ENCODE measurements at places on chromosomes 6 and 20.

- DNase-seq = no peak
Observed at GRCh38 chr6:30511169-30511546, 21.8 kb downstream of the HLA-E start.

DNA sequence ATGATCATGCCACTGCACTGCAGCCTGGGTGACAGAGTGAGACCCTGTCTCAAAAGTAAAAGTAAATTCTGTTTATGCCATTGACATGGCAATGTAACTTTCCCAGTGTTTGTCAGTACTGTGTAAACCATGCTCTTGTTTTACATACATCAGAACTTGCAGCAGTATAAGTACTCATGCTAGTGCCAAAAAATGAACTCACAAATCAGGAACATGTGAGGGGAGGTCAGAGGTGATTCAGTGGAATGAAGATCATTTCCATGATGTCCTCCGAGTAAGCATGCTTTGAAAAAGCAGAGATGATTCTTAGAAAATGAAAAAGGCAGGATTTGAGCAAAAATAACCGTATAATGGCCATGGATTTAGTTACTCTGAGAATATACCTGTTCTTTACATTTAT lies 81.9 kb downstream of the ANKS1A start:
- peak; percentile 87 for DNase-seq

- DNase-seq = peak; percentile 63
Observed at GRCh38 chr20:33862709-33863403, 51.7 kb downstream of the CHMP4B start.

GRCh38 chr20:39717936-39718335 lies 755.8 kb downstream of the DHX35 start:
- no peak for DNase-seq

- DNase-seq = no peak
Observed at GRCh38 chr6:113512576-113512975, 344.6 kb upstream of the MARCKS start.

GRCh38 chr6:5522147-5522546 lies 260.8 kb downstream of the FARS2 start:
- no peak for DNase-seq

GRCh38 chr20:51610761-51611624 lies 68.5 kb upstream of the NFATC2 start:
- DNase-seq = no peak

DNA sequence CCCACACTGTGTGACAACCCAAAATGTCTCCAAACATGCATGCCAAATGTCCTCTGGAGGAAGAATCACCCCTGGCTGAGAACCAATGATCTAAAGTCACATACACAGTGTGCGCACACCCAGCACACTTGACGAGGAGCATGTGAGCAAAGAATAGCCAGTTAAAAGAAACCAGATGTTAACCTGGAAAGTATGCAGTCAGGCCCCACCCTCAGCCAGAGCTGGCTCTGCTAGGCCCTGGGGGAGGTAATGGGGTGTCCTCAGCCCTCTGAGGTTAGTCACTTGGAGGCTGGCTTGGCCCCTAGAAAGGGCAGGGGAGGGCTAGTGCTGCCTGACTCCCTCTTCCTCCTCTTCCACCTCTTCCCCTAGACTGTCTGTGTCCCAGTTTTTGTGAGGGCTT lies 15.2 kb upstream of the GUCA1A start:
- peak; percentile 64 for DNase-seq

Measured in fibroblast of mammary gland (primary cell).